ENCODE measurements at places on chromosomes 4 and X. TPM values are rescaled to one million over a fixed set of nuclear protein-coding genes. Genes with fewer than 3 reads are reported as not detected.
A peak's percentile ranks its signal among the peaks of the same experiment; 100 is the strongest.

The ARHGAP24 gene
- total RNA-seq: 24.0 TPM

The SFRP2 gene
- not detected for total RNA-seq

The SMIM10 gene
- total RNA-seq: 3.6 TPM

GRCh38 chr4:187128976-187129375 is 405.3 kb upstream of the FAT1 start:
- peak; percentile 21 for DNase-seq

The NEIL3 gene
- total RNA-seq: 10.3 TPM

GRCh38 chr4:42673082-42673425 is 16.1 kb upstream of the ATP8A1 start:
- no peak for DNase-seq

DNA sequence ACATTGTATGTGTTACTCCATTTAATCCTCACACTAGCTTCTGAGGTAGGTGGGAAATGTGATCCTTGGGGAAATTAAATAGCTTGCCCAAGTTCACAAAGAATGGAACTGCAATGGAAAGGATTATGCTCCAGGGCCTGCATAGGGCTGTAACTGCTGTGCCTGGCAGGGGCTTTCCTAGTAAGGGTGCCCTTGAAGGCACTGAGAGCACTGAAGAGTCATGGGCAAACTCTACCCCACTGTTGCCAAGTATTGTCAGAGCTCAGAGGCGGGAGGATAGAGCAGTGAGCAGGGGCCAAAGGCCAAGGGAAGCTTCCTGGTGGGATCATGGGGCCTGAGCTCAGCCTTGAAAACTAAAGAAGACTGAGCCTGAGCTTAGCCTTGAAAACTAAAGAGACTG is 133.0 kb upstream of the NALF2 start:
- no peak for DNase-seq

DNA sequence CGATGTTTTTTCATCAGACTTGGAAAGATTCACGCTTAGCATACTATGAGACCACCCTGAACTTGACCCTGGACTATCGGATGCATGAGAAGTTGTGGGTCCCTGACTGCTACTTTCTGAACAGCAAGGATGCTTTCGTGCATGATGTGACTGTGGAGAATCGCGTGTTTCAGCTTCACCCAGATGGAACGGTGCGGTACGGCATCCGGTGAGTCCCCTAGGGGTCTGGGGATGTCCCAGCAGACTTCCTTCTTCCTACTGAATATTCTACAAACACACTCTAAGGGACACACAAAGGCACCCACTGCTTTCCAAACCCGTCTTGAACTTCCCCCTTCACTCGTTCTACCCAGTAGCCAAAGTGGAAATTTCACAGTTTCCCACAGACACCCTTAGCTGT is 9.3 kb downstream of the GABRQ start:
- DNase-seq: no peak

The PDCL2 gene
- not detected for total RNA-seq

- peak; percentile 47 for DNase-seq
Measured at GRCh38 chr4:150145946-150146340, 67.7 kb downstream of the DCLK2 start.

- peak; percentile 72 for DNase-seq
Measured at GRCh38 chr4:25351777-25352416, 25.2 kb upstream of the ANAPC4 start.

- peak; percentile 24 for DNase-seq
Measured at GRCh38 chr4:2843941-2844584, 419 bp downstream of the ADD1 start.

GRCh38 chrX:17226736-17227135 is 148.3 kb upstream of the NHS start:
- DNase-seq: no peak

The ADD1 gene
- total RNA-seq: 122 TPM

DNA sequence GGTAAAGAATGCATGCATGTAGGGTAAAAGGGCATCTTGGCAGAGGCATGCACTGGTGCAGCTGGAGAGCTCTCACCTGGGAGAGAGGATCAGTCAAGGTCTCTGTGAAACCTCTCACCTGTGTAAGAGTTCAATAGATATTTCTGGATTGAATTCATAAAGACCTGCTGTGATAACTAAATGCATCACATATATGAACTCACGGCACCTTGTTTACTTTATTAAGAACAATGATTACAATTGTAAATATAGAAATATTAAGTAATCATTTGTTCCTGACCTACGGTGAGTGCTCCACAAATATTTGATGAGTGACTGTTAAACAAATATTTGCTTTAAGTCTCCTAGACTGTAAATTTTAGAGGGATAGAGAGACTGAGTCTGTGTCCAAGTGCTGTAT is 85.9 kb upstream of the PAQR3 start:
- no peak for DNase-seq

The SMIM31 gene
- total RNA-seq: not detected

The PPEF2 gene
- total RNA-seq: not detected

The AGA gene
- total RNA-seq: 35.8 TPM

- no peak for DNase-seq
Measured at GRCh38 chr4:113316879-113317278, 267.4 kb downstream of the ANK2 start.

The PHOX2B gene
- total RNA-seq: not detected

DNA sequence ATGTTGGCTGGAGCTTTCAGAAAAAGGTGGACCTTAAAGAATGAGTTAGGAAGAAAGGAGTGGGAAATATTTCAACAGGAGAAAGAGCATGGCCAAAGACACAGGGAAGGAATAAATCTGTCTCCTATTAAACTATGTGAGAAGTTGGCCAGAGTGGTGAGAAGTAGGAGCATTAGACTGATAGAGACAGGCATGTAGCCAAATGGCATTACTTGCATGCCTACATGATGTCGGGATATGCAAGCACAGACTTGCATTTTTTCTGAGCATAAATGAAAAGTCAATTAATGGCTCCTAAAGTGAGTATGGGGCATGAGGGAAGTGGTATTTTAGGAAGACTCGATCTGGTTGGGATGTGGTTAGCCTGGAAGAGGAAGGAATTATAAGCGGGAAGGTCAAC is 279.6 kb upstream of the PITX2 start:
- DNase-seq: peak; percentile 11

DNA sequence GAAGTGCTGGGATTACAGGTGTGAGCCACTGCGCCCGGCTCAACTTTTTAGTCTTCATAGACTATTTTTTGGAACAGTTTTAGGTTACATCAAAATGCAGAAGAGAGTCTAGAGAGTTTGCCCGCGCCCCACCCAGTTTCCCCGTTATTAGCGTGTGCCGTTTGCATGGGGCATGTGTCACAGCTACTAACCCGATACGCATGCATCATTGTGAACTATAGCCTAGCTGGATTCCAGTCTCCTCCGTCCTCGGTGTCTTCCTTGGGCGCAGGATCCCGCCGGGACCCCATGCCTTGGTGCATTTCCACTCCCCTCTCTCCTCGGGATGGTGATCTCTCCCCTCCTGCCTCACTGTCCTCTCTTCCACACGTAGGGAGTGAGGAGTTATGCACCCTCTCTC is 85.5 kb upstream of the ADRA2C start:
- DNase-seq: no peak

DNA sequence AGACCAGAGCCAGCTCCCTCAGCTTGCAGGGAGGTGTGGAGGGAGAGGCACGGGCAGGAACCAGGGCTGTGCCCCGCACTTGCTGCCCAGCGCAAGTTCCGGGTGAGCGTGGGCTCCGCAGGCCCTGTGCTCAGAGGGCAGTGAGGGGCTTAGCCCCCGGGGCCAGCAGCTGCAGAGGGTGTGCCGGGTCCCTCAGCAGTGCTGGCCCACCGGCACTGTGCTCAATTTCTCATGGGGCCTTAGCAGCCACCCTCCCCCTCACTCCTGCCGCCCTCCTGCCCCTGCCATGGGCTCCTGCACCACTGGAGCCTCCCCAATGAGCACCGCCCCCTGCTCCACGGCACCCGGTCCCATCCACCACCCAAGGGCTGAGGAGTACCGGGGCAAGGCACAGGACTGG is 104.6 kb upstream of the SRD5A3 start:
- DNase-seq: no peak

The STX18 gene
- total RNA-seq: 26.9 TPM

GRCh38 chr4:138946306-138946705 is 69.3 kb upstream of the NOCT start:
- DNase-seq: no peak

The SORCS2 gene
- 0.36 TPM for total RNA-seq

DNA sequence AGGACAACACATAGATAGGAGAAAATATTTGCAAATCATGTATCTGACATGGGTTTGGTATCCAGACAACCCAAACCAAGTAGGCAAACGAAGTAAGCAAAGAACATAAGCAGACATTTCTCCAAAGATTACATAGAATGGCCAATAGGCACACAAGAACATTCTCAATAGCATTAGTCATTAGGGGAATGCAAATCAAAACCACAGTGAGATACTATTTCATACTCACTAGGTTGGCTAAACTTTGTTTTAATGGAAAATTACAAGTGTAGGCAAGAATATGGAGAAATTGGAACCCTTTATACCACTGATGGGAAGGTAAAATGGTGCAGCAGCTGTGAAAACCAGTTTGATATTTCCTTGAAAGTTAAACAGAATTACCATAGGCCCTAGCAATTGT is 74.7 kb downstream of the CHRNA9 start:
- DNase-seq: peak; percentile 38

The ATP2B3 gene
- under 0.01 TPM for total RNA-seq

GRCh38 chrX:83469551-83469950 is 38.5 kb upstream of the POU3F4 start:
- DNase-seq: peak; percentile 1

- no peak for DNase-seq
Measured at GRCh38 chrX:9704876-9705465, 60.7 kb downstream of the GPR143 start.

The GRPR gene
- total RNA-seq: 16.4 TPM

The KLHL13 gene
- total RNA-seq: 13.6 TPM

The PPP1R2C gene
- total RNA-seq: not detected

The TMEM255A gene
- total RNA-seq: not detected

DNA sequence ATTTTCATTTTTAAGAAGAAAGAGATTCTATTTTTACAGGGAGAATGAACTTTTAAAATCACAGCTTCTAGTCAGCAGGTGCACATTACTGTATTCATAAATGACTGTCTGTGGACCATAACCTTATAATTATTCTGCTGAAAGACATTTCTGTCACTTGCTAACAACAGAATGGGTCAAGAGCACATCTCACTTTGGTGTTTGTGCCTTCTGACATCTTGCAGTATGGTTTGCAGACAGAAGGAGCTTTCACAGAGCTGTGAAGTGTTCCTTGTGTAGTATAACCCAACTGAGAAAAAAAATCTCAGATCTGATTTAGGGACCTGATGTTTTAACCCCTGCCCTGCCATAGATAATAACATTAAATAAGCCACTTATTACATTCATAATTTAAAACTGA is 131.4 kb upstream of the CTSO start:
- DNase-seq: no peak

DNA sequence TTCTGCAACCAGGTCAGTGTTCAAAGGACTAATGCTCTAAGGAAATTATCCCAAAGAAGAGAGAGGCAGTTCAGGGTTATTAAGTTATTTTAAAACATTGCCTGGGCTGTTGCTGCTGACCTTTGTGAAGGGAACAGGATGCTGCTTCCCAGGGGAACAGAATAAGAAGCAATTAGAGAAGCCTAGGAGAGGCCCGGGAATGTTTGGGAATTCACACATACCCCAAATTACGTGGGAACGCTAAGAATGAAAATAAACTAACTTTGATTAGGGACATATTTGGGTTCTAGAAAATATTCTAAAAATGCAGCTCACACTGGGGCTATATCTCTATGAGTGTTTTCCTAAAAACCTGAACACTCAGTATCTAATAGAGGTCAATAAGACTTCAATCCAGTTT is 243.1 kb upstream of the FTHL17 start:
- peak; percentile 52 for DNase-seq

DNA sequence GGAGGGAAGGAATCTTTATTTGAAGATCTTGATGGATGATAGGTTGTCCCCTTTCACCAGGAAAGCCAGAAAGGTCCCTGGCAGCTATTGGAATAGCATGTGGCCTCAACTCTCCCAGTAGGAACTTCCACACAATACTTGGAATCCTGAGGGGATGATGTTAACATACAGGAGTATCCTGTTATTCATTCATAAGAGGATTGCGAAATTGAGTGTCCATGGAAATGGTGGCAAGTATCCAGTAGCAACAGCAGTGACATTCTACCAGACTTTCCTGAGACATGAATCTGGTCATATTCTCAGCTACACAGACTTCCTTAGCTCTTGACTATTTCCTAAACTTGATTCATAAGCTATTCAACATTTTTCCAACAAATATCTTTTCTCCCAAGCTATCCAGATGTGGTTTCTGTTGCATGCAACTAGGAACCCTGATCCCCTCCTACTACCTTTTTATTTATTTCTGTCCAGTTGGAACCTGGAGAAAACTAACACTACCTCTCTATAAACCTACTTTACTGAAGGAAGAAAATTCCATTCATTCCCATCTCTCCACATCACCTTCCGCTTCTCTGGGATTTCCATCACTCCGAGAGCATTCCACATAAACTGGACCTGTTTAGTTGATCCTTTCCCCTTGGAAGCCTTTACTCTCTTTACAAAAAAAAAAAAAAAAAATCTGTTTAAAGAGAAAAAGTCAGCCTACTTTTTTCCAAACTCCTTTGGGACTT is 101.8 kb downstream of the ANXA5 start:
- peak; percentile 30 for DNase-seq

The IL2 gene
- total RNA-seq: not detected

DNA sequence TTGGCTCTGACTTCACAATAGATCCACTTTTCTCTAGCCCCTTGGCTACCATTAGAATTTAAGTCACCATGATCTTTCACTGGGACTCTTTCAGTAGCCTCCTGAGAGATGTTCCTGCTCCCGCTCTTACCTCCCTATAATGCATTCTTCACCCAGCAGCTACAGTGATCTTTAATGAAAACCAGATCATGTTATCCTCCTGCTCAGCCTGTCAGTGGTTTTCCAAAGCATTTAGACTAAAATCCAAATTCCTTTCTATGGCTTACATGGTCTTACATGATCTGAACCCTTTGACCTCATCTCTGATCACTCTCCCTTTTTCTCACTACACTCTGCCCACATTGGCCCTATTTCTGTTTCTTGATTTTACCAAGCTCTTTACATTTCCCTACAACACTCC is 18.3 kb upstream of the RPS6KA3 start:
- DNase-seq: no peak

GRCh38 chr4:154916068-154916467 is 135.0 kb downstream of the RBM46 start:
- DNase-seq: no peak

GRCh38 chrX:130725519-130725918 is 177.5 kb downstream of the ENOX2 start:
- no peak for DNase-seq

- no peak for DNase-seq
Measured at GRCh38 chr4:7254736-7255487, 62.6 kb downstream of the SORCS2 start.

GRCh38 chr4:144115519-144115918 is 25.0 kb downstream of the GYPA start:
- no peak for DNase-seq

GRCh38 chrX:135345107-135345589 is 35.9 kb downstream of the ETDC start:
- DNase-seq: peak; percentile 49

DNA sequence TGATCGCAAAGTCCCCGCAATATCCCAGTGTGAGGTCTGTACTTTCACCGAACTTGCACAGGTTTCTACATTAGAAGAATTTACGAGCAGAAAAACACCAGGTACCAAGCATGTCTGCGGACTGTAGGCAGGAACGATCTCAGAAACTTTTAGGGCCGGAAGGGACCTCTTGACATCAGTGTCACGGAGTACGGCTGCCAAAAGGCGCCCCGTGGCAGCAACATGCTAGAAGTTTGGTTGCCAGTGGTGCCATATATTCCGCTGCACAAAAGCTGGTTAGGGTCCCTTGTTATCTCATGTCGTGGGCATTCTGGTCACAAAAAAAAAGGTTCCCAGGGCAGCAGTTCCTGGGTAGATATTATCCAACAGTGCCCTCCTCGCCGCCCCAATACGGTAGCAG is 61.0 kb upstream of the DCAF8L1 start:
- DNase-seq: no peak

Data from IMR-90 (cell line).